ENCODE measurements at places on chromosomes 5 and 9.

GRCh38 chr9:126806336-126806735 is 1.5 kb downstream of the ZBTB43 start:
- no peak for DNase-seq

DNA sequence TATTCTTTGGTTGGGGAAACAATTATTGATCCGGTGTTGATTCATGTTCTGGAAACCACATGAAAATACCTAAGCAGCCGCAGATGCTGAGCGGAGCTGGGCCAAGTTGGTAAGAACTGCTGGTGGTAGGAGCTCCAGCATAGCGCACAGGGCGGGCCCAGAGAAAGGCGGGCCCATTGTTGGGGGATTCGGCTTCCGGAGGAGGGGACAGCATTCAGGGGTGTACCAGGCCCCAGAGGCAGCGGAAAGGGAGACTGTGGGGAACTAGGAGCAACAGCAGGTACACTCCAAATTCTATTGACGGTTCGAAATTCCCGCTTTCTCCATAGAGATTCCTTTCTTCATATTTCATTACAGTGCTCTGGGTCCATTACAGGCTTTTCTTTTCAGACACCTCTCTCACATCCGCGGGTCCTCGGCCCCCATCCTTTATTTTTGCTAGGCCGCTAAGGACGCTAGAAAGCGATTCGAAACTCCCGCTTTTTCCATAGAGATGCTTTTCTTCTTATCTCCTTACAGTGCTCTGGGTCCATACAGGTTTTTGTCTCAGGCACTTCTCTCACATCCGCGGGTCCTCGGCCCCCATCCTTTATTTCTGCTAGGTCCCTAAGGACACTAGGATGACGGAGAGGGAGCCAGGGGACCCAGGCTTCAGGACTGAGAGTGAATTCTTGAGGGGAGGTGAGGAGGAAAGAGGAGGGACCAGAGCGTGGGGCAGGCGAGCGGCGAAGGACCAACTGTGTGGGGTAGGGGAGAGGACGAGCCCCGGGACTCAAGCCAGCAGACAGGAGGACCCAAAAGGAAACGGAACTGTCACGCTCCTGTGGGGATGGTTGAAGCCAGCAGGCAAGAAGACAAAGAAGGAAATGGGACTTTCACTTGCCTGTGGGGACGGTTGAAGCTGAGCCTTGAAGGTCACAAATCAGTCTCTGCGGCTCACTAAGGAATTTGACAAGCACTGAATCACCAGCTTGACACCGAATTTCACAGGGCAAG is at the start of gene CCDC152:
CCDC152 (plus strand) TSS at position 213 of the 996 bp plus-strand sequence. CDS start 2,304 bp downstream, outside the sequence.
- no peak for DNase-seq

GRCh38 chr5:154406826-154407225 is 39.0 kb upstream of the SAP30L start:
- DNase-seq, result no peak

DNA sequence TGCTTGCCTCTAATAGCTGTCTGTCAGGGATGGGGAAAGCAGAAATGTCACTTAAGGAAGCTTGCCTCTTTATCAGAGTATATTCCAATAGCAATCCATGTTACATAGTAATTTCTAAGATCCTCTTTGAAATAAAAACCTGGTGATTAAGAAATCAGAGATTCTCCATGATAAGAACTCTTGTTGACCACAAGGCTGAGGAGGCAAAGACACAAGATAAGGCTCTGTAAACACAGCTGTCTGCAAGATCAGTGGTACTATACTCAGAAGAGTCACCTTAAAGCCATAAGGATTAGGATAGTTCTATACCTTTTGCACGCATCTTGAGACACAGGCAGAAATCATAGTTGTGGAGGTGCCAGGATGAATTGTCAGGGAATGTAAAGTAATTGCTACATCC is 40.3 kb downstream of the HEXB start:
- no peak for DNase-seq

DNA sequence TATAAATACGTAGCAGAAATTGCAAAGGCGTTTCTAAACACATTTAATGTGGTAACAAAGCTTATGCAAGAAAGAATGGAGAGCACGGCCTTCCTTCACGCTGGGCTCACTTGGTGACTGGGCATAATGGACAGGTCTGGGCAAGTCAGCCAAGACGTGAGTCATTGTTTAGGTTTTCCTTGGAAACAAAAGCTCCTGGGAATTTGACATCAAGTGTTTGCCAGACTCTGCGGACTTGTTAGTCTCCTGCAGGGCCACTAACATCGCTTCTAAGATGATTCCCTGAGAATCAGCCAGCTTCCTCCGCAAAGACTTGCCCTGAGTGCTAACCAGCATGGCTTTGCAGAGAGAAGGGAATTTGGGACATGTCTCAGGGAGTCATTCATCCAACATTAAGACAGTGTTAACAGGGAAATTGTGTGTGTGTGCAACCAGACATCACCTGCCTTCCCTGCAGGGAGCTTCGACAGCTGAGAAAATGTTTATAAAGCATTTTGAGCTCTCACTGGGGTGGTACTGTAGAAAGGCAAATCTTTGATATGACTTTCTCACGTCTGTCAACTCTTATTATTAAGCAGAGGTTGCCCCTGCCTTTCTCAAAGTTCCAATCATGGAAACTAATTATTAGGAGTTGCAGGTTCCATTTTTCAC is 182.5 kb downstream of the NTRK2 start:
- DNase-seq, result no peak

- no peak for DNase-seq
Observed at GRCh38 chr9:109990541-109990940, 210.5 kb downstream of the PALM2AKAP2 start.

GRCh38 chr5:172815631-172816030 is 18.4 kb upstream of the ERGIC1 start:
- DNase-seq, result no peak

- no peak for DNase-seq
Observed at GRCh38 chr9:14212697-14213420, 101.1 kb downstream of the NFIB start.

- no peak for DNase-seq
Observed at GRCh38 chr5:147307170-147307569, 72.3 kb downstream of the STK32A start.

DNA sequence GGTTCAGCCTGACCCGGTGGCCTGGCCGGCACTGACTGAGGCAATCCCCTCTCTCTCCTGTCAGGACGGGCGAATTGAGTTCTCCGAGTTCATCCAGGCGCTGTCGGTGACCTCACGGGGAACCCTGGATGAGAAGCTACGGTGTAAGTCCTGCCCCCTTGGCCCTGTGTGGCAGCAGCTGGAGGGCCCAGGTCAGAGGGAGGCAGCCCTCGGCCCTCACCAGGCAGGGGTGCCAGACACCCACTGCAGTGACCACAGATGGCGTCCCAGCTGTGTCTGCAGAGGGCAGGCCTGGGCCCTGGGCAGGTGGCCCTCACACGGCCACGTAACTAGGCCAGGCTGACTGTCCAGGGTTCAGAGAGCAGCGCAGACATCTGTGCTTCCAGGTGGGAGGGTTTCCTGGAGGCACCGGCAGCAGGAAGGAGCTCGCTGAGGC is 45.9 kb upstream of the HMCN2 start:
- no peak for DNase-seq

DNA sequence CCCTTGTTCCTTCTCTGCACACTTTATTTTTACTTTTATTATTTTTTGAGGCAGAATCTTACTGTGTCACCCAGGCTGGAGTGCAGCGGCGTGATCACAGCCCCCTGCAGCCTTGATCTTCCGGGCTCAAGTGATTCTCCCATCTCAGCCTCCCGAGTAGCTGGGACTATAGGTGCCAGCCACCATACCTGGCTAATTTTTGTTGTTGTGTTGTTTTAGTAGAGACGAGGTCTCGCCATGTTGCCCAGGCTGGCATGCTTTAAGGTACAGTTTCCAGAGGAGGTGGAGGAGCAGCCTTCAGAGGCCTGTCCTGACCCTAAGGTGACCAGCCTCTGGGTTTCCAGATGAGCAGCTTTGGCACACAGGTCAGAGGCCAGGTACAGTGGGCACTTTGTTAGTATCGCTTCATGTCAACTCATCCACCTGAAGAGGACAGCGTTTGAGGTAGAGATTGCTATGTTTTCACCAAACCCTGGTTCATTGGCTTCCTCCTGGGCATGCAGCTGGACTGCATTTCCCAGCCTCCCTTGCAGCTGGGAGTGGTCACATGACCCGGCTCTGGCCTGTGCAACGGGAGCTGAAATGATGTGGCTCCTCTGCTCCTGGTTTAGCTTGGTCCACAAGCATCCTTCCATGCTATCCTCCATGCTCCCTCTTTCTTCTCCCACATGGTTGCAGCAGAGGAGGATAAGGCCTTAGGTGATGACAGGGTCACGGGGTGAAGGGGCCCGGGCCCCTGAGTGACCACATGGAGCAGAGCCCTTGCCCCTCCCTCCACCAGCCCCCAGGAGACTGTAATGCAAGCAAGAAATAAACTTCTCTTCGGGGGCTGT is 139.3 kb upstream of the IER5L start:
- DNase-seq, result no peak

GRCh38 chr9:130765137-130766020 is 69.7 kb upstream of the ABL1 start:
- DNase-seq, result no peak

- DNase-seq, result no peak
Observed at GRCh38 chr9:108473209-108474112, 382.3 kb downstream of the ACTL7B start.

GRCh38 chr5:56581426-56581825 is 233.9 kb upstream of the MAP3K1 start:
- DNase-seq, result no peak

- no peak for DNase-seq
Observed at GRCh38 chr9:16343249-16344237, 526.9 kb downstream of the BNC2 start.

GRCh38 chr9:81597419-81598122 is 91.8 kb downstream of the TLE1 start:
- DNase-seq, result no peak

DNA sequence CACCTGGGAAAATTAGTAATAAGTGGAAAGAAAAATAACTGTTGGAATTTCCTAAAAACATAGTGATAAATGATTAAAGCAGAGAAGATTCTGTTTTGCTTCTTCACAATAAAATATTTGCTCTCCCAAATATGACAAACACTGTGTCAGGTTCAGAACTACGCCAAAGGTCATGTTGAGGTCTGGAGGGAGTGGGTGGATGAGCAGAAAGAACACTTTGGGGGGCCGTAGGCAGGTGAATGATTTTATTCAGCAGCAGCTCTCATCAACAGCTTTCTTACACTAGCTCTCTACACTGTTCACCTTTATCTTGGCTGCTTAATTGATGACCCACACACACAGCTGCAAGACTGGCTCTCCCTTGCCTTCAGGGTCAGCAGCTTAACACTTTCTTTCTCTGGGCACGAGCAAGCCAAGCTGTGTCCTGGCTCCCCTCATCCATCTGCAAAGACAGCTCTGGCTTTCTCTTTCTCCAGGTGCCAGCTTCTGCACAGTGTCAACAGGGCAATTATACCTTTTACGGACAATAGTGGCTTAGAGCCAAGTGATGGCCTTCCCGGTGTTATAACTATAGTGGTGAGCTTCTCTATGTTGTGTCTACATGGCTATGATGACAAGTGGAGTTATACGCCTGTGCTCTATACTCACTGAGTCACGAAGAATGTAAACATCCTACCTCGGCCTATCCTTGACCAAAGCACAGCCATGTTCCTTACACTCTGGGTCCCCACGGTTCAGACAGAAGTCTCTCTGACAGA is 18.9 kb upstream of the GPX8 start:
- no peak for DNase-seq

DNA sequence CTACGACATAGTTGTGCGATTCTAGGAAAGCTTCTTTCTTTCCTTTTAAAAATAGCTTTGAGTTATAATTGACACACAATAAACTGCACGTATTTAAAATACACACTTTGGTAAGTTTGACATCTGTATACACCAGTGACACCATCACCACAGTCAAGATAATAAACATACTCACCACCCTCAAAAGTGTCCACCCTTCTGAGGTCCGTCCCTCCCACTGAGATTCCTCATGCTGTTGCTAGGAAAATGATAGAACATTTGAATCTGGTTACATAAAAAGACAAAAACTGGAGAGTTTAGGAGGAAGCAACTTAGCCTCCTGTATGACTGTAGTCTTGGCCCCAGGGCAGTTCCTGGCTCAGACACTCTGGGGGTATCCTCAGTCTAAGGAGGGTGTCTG is 17.2 kb downstream of the S100Z start:
- no peak for DNase-seq

All from SIG-M5 (cell line).